Right lobe of liver (tissue), 6 donors: ENCODE measurements at places on chromosomes 12 and 14.
A peak's percentile ranks its signal among the peaks of the same experiment; 100 is the strongest.

- no peak for DNase-seq
These were observed 56.1 kb downstream of the ESR2 start for GRCh38 chr14:64238049-64238448.

- no peak for DNase-seq
These were observed 41.8 kb downstream of the CORO1C start for GRCh38 chr12:108689314-108690190.

DNA sequence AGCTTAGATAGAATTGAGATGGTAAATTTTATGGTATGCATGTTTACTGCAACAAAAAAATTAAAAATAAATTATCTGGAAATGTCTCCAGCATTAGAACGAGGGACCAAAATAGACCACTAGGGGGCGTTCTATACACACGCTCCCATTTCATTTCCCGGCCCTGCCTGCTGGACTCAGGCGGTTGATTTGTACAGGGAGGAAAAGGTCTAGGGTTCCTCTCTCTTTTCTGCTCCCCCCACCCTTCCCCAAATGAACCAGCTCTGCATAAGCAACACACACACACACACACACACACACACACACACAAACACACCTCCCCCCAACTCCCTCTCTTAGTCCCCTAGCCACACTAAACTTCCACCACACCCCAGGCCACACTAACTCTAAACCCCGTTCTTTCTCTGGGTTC lies 7.8 kb upstream of the DTX1 start:
- DNase-seq = no peak

DNA sequence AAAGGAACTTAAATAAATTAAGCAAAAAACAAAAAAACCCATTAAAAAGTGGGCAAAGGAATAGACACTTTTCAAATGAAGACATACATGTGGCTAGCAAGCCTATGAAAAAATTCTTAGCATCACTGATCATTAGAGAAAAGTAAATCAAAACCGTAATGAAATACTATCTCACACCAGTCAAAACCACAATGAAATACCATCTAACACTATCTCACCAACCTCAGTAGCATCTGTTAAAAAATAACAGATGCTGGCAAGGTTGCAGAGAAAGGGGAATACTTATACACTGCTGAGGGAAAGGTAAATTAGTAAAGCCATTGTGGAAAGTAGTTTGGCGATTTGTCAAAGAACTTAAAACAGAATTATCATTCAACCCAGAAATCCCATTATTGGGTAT lies 381.1 kb downstream of the FLRT2 start:
- DNase-seq = no peak

GRCh38 chr12:78376257-78376656 lies 488.3 kb upstream of the SYT1 start:
- DNase-seq = no peak

DNA sequence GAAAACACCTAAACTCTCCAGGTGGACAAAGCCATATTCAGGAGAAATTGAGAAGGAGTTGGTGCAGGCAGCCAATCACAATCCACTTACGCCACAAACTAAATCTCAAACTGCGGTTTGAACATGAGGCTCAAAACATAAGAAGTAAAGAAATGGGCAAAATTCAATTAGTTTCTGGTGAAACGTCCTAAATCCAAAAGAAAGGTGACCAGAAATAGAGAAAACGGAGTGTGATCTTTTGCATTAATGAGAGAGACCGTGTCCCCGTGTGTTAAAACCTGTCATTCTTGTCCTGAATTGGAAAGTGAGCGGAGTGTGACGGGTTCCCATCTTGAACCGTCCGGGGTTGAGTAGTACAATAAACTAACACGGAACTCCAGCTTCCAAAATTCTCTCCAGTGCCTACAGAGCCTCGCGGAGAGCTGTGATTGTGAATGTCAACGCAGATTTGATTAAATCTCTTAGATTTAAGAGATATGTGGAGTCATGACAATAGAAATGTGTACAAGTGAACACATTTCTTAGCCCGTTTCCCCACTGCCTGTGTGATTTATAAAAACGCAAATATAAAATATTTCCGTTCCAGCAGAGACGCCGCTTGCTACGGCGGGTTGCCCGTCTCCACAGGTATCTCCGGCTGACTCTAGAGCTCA lies 595 bp upstream of the METAP2 start:
- DNase-seq = peak; percentile 61

DNA sequence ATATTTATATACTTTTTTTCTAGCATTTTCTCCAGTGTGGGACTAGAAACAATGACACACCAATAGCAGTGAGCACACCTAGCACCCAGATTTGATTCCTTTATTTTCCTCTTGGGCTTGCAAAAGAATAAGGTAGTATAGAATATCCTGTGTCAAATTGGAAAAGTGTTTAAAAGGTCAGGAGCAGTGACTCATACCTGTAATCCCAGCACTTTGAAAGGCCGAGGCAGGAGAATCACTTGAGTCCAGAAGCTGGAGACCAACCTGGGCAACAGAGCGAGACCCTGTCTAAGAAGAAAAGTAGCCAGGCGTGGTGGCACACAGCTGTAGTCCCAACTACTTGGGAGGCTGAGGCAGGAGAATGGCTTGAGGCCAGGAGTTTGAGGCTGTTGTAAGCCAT lies 53.8 kb upstream of the SGPP1 start:
- DNase-seq = no peak

GRCh38 chr14:31221266-31221665 lies 13.7 kb upstream of the HECTD1 start:
- DNase-seq = no peak

GRCh38 chr14:77103951-77104350 lies 5.9 kb downstream of the CIPC start:
- DNase-seq = no peak

- DNase-seq = no peak
These were observed 19.0 kb downstream of the GLT1D1 start for GRCh38 chr12:128872303-128872702.

DNA sequence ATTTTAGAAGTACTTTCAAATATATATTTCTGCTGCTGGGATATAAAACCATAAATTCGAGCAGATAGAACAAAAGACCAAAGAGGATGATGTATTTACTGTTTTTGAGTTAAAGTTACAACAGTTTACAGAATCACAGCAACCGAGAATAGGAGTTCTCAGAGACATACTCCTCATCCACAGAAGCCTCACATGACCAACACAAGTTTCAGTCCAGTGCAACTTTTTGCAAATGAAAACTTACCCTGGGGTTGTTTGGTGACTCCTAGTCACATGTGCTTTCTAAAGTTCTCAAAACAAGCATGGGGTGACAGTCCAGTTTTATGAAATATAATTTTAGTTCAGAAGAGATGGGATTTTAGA lies 117.1 kb downstream of the PRKCH start:
- no peak for DNase-seq

DNA sequence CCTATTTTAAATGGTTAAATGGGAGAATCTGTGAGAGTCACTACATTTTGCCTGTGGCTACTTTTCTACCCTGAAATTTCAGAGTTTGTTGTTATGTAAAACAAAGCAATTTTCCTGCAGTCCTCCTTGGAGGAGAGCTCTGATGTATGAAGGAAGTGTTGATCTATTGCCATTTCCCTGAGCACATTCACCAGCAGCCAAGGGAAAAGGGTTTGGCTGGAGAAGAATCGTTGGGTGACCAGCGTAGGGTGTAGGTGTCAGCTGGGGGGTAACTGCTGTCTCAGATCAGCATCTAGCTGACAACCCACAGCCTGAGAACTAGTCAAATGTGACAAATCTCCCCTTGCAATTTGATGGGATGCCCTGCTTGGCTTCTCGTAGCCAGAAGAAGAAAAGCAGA lies 230.5 kb downstream of the PDZRN4 start:
- DNase-seq = no peak

GRCh38 chr14:95136631-95137030 lies 20.7 kb downstream of the DICER1 start:
- no peak for DNase-seq

GRCh38 chr14:88369496-88369895 lies 16.0 kb upstream of the SPATA7 start:
- DNase-seq = no peak

DNA sequence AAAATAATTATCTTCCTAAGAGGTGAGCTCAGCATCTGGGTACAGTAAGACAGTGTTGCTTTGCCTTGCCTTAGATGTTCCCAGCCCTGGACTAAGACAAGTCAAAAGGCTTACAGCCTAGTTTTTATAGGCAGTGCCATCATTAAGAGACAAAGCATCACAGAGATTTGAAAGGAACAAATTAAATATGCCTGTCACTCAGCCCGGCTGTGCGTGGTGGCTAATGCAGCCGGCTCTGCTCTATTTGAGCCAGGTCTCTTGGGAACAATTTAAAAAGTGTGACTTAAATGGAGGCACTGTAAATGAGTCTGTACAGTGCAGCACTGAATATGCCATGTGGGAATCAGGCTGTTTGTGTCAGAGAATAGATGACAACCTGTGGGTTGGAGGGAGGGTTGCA lies 1687.4 kb upstream of the FLRT2 start:
- DNase-seq = no peak

DNA sequence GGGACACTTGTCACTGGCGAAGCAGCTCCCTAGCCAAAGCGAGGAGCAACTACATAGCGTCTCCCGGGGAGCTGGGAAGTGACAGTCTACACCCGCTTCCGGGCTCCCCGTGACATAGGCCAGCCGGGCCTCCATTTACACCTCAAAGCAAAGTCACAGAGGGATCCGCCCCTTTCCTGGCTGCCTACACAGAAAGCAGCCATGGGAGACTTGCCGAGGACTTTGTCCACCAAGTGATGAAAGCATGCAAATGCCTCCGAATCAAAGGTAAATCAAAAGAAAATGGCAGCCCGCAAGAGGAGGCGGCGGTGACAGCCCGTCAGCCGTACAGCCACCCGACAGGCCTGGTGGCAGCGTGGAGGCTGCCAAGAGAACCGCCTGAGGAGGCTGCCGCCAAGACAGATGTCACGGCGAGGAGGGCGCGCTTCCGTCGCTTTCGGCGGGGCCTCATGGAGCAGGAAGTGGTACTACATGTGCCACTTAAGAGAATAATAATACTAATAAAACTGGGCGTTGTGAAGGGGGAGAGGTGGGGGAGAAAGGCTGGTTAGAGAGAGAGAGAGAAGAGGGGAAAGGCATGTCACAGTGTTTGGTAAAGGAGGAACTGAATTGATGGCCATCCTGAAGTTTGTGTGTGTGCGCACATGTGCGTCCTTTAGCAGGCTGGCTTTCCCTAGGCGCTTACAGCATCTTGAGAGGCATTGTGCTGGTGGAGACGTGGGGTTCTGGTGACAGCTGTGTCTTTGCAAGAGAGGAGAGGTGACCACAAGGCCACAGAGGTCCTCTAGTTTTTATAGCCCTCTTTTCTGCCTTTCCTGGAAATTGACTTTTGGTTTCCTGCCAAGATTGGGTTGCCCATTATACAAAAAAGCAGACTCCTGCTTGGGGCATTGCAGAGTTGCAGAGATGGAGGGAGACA lies 661.7 kb downstream of the VRK1 start:
- DNase-seq = peak; percentile 29

DNA sequence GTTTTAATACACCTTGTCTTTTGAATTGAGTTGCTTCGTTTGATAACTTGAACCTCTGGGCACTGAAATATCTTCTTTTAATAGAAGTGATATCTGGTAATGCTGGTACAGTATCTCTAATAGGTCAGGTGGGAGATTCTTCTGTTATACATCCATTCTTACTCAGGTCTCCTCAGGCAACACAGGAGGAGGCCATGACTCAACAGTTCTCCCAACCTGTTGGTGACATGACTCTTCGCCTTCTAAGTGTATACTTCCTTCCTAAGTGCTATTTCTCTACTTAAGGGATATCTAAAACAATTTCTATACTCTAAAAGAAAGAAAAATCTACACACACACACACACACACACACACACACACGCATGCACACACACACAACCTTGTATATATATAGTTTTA lies 509.1 kb downstream of the PCNX1 start:
- DNase-seq = no peak

DNA sequence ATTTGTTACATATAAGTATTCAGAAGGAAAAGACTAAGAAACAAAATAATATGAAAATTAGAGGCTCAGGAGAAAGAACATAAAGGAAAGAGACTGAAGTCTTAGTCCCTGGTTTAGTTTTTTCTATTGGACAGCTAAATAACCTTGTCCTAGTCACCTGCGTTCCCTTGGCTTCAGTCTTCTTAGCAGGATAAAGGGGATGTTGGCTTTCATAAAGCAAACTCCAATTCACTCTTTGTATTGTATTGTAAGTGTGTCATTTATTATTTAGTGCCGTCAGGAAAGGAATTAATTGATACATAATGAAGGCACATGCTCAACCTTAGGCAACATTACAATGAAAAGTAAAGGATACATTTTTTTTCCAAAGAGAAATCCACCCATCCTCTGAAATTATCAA lies 190.3 kb upstream of the PPFIA2 start:
- no peak for DNase-seq

GRCh38 chr12:29492891-29493290 lies 4.6 kb downstream of the OVCH1 start:
- no peak for DNase-seq

GRCh38 chr12:116441292-116441691 lies 117.9 kb upstream of the MAP1LC3B2 start:
- no peak for DNase-seq

- no peak for DNase-seq
These were observed 8.8 kb upstream of the SMARCC2 start for GRCh38 chr12:56197921-56198635.

DNA sequence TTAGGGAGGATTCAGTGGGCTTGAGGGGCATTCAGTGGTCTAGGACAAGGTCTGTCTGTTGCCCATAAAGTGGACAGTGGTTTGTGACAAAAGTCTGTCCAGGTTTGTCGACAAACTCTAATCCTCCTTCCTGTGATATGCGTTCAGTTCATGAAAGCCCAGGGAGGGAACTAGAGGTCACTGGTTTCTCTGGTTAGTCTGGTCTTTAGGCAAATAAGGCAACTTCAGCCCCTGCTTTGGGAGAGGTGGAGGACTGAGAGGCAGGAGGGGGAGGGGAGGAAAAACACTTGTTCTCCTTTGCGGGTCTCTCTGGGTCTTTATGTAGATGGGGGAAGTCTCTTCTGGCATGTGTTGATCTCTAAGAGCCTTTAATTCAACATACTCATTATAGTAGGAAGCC lies 235.1 kb upstream of the PWP1 start:
- DNase-seq = no peak

DNA sequence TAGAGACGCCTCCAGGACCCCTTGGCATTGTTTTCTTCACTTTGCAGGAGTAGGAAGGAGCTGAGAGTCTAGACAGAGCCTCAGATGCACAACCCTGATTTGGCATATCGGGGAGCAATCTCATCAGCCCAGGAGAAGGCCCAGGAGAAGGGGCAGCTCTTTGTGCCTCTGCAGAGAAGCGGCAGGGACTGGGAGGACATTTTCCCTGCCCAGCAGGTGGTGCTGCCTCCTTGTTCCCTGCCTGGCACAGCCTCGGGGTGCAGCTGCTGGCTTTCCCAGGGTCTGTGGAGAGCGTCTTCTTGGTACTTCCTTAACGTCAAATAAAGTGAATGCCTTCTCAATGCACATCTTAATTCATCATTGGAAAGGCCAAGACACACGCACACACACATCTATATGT lies 419.5 kb downstream of the TMEM121 start:
- DNase-seq = no peak

GRCh38 chr12:49868449-49868848 lies 25.5 kb upstream of the BCDIN3D start:
- DNase-seq = no peak

GRCh38 chr14:67228325-67228984 lies 12.8 kb upstream of the PALS1 start:
- no peak for DNase-seq

GRCh38 chr14:65723348-65723747 lies 310.8 kb downstream of the FUT8 start:
- DNase-seq = no peak
